ENCODE measurements at places on chromosomes 16 and 17.

- no peak for DNase-seq
These were observed 159.7 kb upstream of the CDH11 start for GRCh38 chr16:65281586-65281985.

GRCh38 chr17:17093764-17094163, 51.5 kb downstream of the MPRIP start:
- no peak for DNase-seq

GRCh38 chr16:48295488-48296281, 48.3 kb upstream of the ABCC11 start:
- DNase-seq: no peak

DNA sequence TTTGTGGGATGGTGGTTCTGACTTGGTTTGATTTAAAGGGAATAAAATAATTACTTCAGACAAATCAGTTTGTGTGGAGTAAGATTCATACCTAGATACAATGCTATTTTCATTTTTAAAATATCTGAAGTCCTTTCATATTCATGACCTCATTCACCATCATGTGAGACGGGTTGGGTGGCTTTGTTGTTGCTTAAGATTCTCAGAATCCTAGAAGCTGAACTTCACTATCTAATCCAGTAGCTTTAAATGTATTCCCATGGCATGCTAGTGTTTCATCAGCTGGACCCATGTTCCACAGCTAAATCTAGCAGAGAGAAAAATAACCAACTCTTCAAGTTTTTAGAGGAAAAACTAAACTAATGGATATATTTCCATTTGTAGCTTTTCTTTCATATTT, 2.7 kb upstream of the AMFR start:
- DNase-seq: no peak

- no peak for DNase-seq
These were observed 156.8 kb downstream of the XYLT1 start for GRCh38 chr16:17313793-17314547.

- DNase-seq: no peak
These were observed 38.2 kb downstream of the SNTB2 start for GRCh38 chr16:69225121-69225520.

DNA sequence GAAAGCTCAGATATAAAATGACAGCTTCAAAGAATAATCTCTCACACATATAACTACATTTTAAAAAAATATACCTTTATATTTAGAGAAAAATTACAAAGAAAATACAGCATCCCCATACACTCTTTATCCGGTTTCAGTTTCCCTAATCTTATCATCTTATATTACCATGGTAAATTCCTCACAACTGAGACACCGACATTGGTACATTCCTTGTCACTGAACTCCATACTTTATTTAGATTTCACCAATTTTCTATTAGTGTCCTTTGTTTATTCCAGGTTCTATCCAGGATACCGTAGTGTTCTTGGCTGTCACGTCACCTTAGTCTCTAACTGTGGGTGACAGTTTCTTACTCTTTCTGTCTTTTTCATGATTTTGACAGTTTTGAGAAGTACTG, 22.0 kb upstream of the ABCA10 start:
- DNase-seq: no peak

Data from activated CD4-positive, alpha-beta T cell treated with anti-CD3 and anti-CD28 coated beads for 48 hours (primary cell).